ENCODE measurements at places on chromosomes 5 and 9.
A peak's percentile ranks its signal among the peaks of the same experiment; 100 is the strongest.

- DNase-seq = no peak
These were observed 143.0 kb upstream of the ZNF608 start for GRCh38 chr5:124889486-124889825.

GRCh38 chr5:112227911-112228631 lies 191.0 kb downstream of the EPB41L4A start:
- DNase-seq = no peak

- no peak for DNase-seq
These were observed 208.0 kb downstream of the CYLC2 start for GRCh38 chr9:103203172-103203571.

DNA sequence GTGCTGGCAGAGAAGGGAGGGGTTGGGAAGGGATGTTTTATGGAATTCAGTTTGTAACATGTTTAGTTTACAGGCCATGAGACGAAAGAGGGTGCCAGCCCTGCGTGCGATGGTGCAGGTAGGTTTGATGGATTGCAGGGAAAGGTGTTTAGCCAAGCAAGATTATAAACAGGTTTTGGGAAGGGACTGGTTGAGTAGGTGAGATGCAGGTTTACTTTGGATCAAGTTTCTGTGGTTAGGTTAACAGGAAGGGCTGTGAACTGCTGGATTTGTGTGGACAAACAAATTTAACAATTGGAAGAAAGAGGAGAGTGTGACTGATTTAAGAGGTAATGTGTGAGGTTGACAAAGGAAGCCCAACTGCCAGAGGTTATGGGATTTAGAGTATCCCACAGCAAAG lies 32.6 kb upstream of the GPX3 start:
- no peak for DNase-seq

DNA sequence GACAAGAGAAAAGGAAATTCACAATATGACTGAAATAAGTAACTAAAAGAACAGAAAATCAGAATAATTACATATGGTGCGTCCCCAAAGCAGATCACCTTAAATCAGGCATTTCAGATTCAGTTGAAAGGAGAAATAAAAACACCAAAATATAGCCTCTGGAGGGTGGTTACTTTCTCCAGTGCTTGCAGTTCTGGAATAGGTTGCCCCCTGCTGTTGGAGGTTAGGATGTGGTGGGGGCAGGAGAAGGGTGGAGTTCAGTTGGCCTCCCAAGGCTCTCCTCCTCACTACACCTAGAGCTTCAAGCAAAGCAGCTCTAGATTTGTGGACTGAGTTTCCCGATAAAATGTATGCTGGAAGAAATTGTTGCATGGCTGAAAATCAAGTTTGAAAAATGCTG lies 338.2 kb upstream of the TLE4 start:
- DNase-seq = no peak

- DNase-seq = no peak
These were observed 52.1 kb upstream of the GARNL3 start for GRCh38 chr9:127212453-127212852.

GRCh38 chr5:159324102-159324755 lies 6.1 kb downstream of the IL12B start:
- DNase-seq = no peak

GRCh38 chr9:111037708-111038330 lies 451 bp downstream of the LPAR1 start:
- DNase-seq = peak; percentile 31

DNA sequence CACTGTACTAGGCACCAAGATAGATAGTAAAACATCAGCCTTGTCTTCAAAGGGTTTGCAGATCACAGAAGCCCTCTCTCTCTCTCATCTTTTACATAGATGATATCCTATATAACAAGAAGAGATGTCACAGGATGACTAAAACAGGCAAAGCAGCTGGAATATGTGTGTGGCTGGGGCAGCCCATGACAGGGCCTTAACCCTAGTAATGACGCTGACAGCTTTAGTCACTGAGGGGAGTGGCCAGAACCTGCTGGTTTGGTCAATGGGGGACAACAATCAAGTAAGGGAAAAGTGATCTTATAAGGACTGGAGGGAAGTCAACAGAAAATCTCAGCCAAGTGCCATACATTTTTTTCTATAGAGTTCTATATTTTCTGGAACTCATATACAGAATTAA lies 41.9 kb upstream of the RIC1 start:
- no peak for DNase-seq

- no peak for DNase-seq
These were observed 120.8 kb upstream of the SLC27A6 start for GRCh38 chr5:128844354-128844923.

- DNase-seq = no peak
These were observed 118.1 kb upstream of the ERCC6L2 start for GRCh38 chr9:95757439-95757838.

- no peak for DNase-seq
These were observed 2.1 kb downstream of the GTF3C4 start for GRCh38 chr9:132672413-132672690.

GRCh38 chr9:24218656-24219055 lies 327.0 kb downstream of the IZUMO3 start:
- no peak for DNase-seq

- DNase-seq = no peak
These were observed 6.7 kb upstream of the C5orf63 start for GRCh38 chr5:127079994-127080491.

GRCh38 chr9:79257790-79258351 lies 313.9 kb upstream of the TLE4 start:
- DNase-seq = no peak

- DNase-seq = no peak
These were observed 417.1 kb downstream of the CSNK1G3 start for GRCh38 chr5:123929055-123929474.

DNA sequence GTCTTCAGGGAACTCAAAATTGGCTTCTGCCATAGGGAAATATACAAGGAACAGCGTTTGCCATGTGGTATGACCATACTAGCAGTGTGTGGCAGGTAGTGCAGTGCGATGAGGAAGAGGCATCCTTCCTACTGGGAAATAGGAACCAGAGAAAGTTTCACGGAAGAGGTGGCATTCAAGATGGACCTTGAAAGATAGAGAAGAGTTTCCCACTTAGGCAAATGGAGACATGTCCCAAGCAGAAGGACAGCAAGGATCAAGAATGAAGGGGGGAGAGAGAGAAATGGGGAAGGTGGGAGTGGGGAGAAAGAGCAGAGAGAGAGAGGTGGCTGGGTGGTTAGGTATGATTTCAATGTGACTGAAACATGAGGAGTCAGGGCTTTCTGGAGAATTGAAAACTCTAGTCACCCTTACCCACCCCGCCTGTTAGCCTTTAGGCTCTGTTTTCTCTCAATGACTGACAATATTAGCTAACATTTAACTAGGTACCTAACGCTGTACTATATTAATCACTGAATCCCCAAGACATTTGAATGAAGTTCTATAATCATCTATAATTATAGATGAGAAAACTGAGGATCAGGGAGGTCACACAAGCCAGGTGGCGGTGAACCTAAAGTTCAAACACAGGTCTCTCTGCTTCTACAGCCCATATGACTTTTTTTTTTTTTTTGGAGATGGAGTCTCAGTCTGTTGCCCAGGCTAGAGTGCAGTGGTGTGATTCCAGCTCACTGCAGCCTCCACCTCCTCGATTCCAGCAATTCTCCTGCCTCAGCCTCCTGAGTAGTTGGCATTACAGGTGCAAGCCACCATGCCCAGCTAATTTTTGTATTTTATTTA lies 171.3 kb downstream of the NR3C1 start:
- no peak for DNase-seq

DNA sequence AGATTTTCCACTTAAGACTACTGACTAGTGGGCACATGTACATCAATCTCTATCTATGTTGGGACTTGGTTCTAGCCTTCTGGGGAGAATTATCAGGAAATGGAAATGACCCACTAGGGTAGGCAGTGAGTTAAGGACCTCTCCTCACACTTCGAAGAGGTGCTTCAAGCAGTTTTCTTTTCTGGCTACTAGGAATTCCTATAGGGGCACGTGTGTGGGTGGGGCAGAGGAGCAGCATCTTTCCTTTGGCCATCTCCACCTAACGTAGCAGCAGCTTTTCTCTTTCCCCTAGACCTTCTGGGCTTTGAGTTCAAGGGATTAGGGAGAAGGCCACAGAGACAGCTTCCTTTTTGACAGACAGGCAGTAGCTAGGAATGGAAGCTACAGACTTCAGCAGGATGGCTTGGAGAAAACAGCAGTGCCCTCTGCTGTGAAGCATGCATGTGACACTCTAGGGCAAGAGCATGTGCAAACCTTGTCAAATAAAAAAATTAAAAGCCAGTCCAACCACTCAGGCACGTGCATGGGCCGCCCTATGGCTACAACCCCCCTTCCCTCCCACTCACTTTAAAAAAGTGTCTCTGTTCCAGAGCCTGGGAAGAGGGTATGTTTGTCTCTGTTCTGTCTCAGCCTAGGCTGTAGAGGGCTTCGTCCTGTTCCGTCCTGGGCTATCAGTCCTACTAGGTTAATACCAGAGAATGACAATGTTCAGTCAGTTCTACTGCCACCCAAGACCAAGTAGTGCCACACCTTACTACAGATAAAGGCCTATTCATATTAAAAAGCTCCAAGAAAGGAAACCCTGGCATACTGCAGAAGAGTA lies 8.7 kb upstream of the GFRA3 start:
- DNase-seq = no peak

GRCh38 chr5:9888501-9888901 lies 258.4 kb upstream of the TAS2R1 start:
- DNase-seq = no peak

DNA sequence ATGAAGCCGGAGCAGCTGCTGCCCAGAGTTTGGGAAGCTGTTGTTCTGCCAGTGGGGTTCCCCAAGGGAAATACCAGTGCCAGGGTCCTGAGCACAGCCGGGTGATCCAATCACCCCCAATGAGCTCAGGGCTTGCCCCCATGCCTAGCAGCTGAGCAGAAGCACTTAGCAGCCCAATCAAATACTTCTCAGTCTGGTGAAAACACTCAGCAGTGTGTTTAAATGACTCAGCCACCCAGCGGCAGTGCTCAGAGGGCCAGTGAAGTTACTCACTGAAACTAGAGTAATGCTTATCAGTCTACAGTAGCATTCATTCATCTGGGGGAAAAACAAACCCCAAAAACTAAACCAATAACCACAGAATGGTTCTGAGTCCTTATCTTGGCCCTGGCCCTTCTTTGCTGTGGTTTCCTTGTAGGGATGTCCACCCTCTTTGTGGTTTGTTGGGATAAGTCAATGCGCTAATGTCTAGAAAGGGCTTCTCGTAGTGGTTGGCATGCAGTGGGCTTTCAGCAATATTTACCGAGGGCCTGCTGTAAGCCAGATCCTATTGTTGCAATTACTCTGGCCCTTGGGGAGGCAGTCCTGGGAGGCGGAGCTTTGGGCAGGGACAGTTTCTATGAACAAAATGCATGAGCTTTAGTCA lies 43.1 kb downstream of the LHX2 start:
- DNase-seq = peak; percentile 3

DNA sequence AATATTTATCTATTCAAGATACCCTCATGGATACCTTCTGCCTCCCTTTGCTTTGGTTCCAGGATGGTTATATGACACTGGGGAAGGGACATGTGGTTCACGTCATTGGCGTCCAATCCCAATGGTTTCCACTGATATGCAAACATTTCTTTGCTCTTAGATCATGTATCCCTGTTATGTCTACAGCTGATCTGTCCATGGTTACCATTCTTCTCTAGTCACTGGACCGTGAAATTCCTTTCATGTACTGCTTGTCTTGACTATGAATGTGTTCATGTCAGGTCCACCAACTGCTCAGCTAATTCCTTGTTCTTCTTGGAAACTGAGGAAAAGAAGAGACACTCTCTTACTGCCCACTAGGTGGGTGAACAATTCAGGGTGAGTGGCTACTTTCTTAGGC lies 391.1 kb upstream of the ZNF608 start:
- no peak for DNase-seq
